ENCODE measurements at places on chromosomes 2 and 18. TPM values are rescaled to one million over a fixed set of nuclear protein-coding genes. Genes with fewer than 3 reads are reported as not detected.

The TANK gene
- 59.0 TPM for total RNA-seq

The KLHL14 gene
- total RNA-seq: 0.11 TPM

The GPR75 gene
- total RNA-seq: 3.7 TPM

The SIX3 gene
- not detected for total RNA-seq

The ASXL3 gene
- total RNA-seq: 36.7 TPM

The TMEM37 gene
- total RNA-seq: 13.6 TPM

The AGPS gene
- 43.9 TPM for total RNA-seq

The SERPINB12 gene
- total RNA-seq: not detected

The LAMA1 gene
- 99.8 TPM for total RNA-seq

The KCNF1 gene
- 0.83 TPM for total RNA-seq

The PAIP2B gene
- 10.3 TPM for total RNA-seq

- peaks cover 5% of the 10 kb centered on the region for H3K36me3 ChIP-seq
- no peak overlapping the region for H3K4me3 ChIP-seq
- H3K27ac ChIP-seq: no peak overlapping the region
- H3K4me1 ChIP-seq: no peaks in the 10 kb centered on the region
Measured at GRCh38 chr18:12479536-12479935, 71.8 kb downstream of the PRELID3A start.

GRCh38 chr2:168357797-168358472, 98.1 kb upstream of the CERS6 start:
- peaks cover 15% of the 10 kb centered on the region for H3K4me1 ChIP-seq
- no peaks in the 10 kb centered on the region for H3K27me3 ChIP-seq
- no peak overlapping the region for H3K27ac ChIP-seq
- no peak for DNase-seq

GRCh38 chr2:66840321-66841002, 405.5 kb downstream of the MEIS1 start:
- peaks cover 59% of the 10 kb centered on the region for H3K4me1 ChIP-seq
- peaks cover 5% of the 10 kb centered on the region for H3K36me3 ChIP-seq
- peak overlapping the region; percentile 100 for H3K27ac ChIP-seq
- no peak overlapping the region for H3K4me3 ChIP-seq
- DNase-seq: no peak

DNA sequence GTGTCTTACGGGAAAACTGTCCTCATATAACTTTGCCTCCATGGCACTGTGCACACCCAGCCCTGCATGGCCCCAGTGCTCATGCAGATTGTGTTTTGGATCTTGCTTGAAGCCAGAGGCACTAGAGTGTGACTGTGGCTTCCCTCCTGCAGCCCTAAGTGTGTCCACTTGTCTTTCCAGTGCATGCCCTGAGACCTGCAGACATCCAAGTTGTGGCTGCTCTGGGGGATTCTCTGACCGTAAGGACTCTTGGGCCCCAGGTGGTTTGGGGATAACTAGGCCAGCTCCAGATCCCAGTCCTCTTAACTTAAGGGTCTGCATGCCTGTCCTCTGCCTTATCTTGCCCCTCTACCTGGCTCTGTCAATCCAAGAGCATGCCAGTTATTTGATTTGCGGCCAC, 96.6 kb downstream of the PLB1 start:
- no peaks in the 10 kb centered on the region for H3K36me3 ChIP-seq
- peaks cover 1% of the 10 kb centered on the region for H3K27me3 ChIP-seq
- H3K27ac ChIP-seq: no peak overlapping the region
- H3K4me3 ChIP-seq: no peak overlapping the region
- peaks cover 14% of the 10 kb centered on the region for H3K4me1 ChIP-seq

- H3K27me3 ChIP-seq: no peaks in the 10 kb centered on the region
- H3K36me3 ChIP-seq: no peaks in the 10 kb centered on the region
- no peak overlapping the region for H3K4me3 ChIP-seq
- H3K27ac ChIP-seq: no peak overlapping the region
Measured at GRCh38 chr2:113972766-113973165, 82.9 kb downstream of the ACTR3 start.

GRCh38 chr18:37962316-37962966, 396.8 kb upstream of the CELF4 start:
- peaks cover 1% of the 10 kb centered on the region for H3K27me3 ChIP-seq
- no peak overlapping the region for H3K27ac ChIP-seq
- no peaks in the 10 kb centered on the region for H3K4me1 ChIP-seq
- no peak overlapping the region for H3K4me3 ChIP-seq
- no peak for DNase-seq
- H3K36me3 ChIP-seq: no peaks in the 10 kb centered on the region

- H3K27ac ChIP-seq: no peak overlapping the region
- no peak for DNase-seq
- H3K27me3 ChIP-seq: peaks cover 31% of the 10 kb centered on the region
- H3K36me3 ChIP-seq: no peaks in the 10 kb centered on the region
- H3K4me3 ChIP-seq: no peak overlapping the region
Measured at GRCh38 chr2:216391401-216391800, 19.1 kb upstream of the MARCHF4 start.

GRCh38 chr2:407630-408029, 119.7 kb upstream of the ALKAL2 start:
- peak; percentile 16 for DNase-seq
- H3K4me1 ChIP-seq: peaks cover 3% of the 10 kb centered on the region
- H3K36me3 ChIP-seq: no peaks in the 10 kb centered on the region
- peaks cover 46% of the 10 kb centered on the region for H3K27me3 ChIP-seq
- H3K27ac ChIP-seq: no peak overlapping the region

- no peak overlapping the region for H3K27ac ChIP-seq
- peaks cover 9% of the 10 kb centered on the region for H3K4me1 ChIP-seq
- H3K4me3 ChIP-seq: no peak overlapping the region
- DNase-seq: no peak
- H3K36me3 ChIP-seq: no peaks in the 10 kb centered on the region
Measured at GRCh38 chr2:11569636-11570035, 35.8 kb downstream of the GREB1 start.

- DNase-seq: no peak
- no peaks in the 10 kb centered on the region for H3K27me3 ChIP-seq
- no peak overlapping the region for H3K4me3 ChIP-seq
- H3K4me1 ChIP-seq: peaks cover 31% of the 10 kb centered on the region
Measured at GRCh38 chr2:109175350-109175678, 46.3 kb downstream of the SH3RF3 start.

DNA sequence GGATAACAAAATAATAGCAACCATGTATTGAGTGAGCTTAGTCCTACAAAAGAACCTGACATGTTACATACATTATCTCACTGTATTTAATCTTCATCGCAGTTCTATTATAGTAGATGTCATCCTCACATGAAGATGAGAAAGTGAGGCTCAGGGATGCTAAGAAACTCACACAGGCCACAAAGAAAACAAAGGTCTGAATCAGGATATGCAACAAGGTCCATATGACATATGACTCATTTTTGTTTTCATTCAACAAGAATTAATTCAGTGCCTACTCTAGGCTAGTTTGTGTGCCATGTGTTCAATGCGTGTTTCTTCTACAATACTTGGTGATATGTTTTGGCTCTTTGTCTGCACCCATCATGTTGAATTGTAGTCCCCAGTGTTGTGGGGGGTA, 219.7 kb upstream of the EPHA4 start:
- H3K4me3 ChIP-seq: no peak overlapping the region
- no peak overlapping the region for H3K27ac ChIP-seq
- no peaks in the 10 kb centered on the region for H3K36me3 ChIP-seq

- H3K4me1 ChIP-seq: no peaks in the 10 kb centered on the region
- H3K36me3 ChIP-seq: no peaks in the 10 kb centered on the region
- no peak overlapping the region for H3K4me3 ChIP-seq
- DNase-seq: no peak
Measured at GRCh38 chr2:83661711-83662110, 797.4 kb downstream of the SUCLG1 start.

DNA sequence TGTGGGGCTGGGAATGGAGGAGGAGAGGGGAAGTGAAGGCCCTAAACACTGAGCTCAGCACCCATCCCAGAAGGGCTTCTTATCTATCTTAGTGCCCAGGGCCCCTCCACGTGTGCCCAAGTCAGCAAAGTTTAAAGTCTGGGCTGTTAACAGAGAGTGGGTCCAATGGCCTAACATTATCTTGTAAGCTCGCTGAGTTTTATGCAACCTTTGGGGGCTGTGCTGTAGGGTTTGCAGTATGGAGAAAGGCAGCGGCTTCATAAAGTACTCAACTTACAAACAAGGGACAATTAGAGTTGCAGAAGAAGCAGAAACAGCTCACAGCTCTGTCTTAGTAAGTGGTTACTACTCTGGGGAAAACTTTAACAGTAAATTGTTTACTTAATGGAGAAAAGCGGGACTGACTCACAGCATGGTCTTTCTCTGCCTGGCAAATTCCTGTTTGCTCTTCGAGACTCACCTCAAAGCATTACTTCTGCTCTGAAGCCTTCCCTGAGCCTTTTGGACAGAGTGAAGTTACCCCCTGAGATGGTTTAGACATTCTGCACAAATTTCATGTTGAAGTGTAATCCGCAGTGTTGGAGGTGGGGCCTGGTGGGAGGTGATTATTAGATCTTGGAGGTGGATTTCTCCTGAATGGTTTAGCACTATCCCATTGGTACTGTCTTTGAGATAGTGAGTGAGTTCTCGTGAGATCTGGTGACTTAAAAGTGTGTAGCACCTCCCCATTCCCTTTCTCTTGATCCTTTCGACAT, 9.0 kb downstream of the ENOSF1 start:
- peaks cover 15% of the 10 kb centered on the region for H3K36me3 ChIP-seq
- peaks cover 4% of the 10 kb centered on the region for H3K4me1 ChIP-seq
- DNase-seq: peak; percentile 11

DNA sequence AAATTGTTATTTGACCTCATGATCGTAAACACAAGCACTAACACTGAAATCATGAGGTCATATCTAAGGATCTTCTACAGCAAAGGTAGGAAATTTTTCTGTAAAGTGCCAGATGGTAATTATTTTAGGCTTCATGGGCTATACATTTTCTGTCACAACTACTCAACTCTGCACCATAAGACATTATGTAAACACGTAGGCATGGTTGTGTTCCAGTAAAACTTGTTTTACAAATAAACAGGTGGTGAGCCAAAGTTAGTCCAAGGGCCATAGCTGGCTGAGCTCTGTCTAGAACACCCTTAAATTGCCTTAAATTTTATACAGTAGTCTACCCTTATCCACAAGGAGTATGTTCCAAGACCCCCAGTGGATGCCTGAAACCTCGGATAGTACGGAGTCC, 147.3 kb upstream of the CYP1B1 start:
- DNase-seq: no peak
- no peaks in the 10 kb centered on the region for H3K27me3 ChIP-seq
- H3K4me1 ChIP-seq: peaks cover 13% of the 10 kb centered on the region
- H3K4me3 ChIP-seq: no peak overlapping the region
- H3K36me3 ChIP-seq: no peaks in the 10 kb centered on the region

GRCh38 chr2:42907835-42908234, 115.5 kb upstream of the HAAO start:
- peak overlapping the region; percentile 95 for H3K27ac ChIP-seq
- peaks cover 34% of the 10 kb centered on the region for H3K4me1 ChIP-seq
- no peak for DNase-seq
- H3K27me3 ChIP-seq: no peaks in the 10 kb centered on the region
- H3K36me3 ChIP-seq: no peaks in the 10 kb centered on the region

- DNase-seq: no peak
- peaks cover 3% of the 10 kb centered on the region for H3K4me1 ChIP-seq
- H3K27me3 ChIP-seq: peaks cover 10% of the 10 kb centered on the region
Measured at GRCh38 chr2:56008661-56009431, 85.3 kb upstream of the EFEMP1 start.

GRCh38 chr2:177334940-177335543, 57.5 kb upstream of the AGPS start:
- peaks cover 40% of the 10 kb centered on the region for H3K4me1 ChIP-seq
- no peaks in the 10 kb centered on the region for H3K27me3 ChIP-seq
- H3K27ac ChIP-seq: peak overlapping the region; percentile 43
- no peak overlapping the region for H3K4me3 ChIP-seq
- H3K36me3 ChIP-seq: no peaks in the 10 kb centered on the region

- H3K27ac ChIP-seq: no peak overlapping the region
- H3K36me3 ChIP-seq: no peaks in the 10 kb centered on the region
- no peaks in the 10 kb centered on the region for H3K27me3 ChIP-seq
- no peak overlapping the region for H3K4me3 ChIP-seq
- DNase-seq: no peak
- H3K4me1 ChIP-seq: peaks cover 11% of the 10 kb centered on the region
Measured at GRCh38 chr18:54263904-54264336, 5.4 kb upstream of the POLI start.

DNA sequence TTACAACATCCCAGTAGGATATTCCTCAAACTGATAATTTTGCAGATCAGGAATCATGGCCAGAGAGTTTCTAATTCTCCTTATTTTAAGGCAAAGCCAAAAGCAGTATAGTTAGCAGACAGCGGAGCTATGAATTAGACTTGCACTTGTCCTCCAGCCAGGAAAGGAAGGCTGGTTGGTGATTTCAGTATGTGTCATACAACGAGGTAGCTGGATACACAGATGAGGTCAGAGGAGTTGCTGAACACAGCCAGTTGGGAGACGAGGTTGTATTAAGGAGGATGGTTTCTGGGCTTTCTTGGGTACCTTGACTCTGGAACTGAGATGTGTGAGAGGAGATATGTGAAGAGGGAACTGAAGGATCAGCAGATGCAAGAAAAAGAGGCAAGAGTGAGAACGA, 185.2 kb downstream of the SOX11 start:
- H3K27me3 ChIP-seq: no peaks in the 10 kb centered on the region
- no peak overlapping the region for H3K4me3 ChIP-seq
- DNase-seq: no peak

DNA sequence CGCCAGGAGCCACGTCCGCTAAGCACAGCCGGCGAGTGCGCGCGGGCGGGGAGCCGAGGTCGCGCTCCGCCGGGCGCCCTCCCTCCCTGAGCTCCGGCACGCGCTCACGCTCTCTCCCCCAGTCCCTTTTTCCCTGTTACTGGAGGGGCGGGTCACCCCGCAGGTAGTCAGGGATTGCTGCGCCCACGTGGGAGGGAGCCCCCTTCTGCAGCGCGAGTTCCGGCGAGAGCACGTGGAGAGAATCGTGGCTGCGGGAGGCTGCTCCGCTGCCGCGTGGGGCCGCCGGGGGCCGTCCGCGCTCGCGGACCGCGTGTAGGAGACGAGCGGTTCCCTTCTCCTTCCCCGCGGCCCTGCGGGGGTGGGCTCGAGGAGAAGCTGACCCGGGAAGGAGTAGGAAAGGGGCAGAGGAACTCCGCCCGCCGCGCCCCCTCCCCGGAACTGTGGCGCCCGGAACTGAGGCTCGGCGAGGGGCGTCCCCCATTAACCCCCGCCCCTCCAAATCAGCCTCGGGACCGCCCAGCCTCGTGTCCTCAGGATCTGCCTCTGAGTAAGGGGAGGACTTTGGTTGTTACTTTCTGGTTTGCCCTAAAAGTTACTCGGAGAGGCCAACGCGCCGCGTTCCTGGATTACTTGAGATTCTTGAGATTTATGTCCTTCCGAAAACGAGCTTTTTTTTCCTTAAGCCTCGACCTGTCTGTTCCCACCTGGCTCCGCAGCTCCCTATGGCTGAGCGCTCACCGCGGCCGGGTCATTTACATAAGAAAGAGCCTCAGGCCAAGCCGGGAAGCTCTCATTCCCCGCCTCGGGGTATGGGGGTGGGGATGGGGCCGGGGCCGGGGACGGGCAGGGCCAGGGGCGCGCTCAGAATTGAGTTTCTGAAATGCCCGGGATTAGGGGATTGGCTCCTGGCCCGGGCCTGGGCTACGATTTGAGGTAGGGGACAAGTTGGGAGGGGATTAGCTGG, 1.1 kb downstream of the HK2 start:
- H3K27ac ChIP-seq: peak overlapping the region; percentile 88
- peak overlapping the region; percentile 89 for H3K4me3 ChIP-seq
- peak; percentile 55 for DNase-seq
- H3K4me1 ChIP-seq: peaks cover 16% of the 10 kb centered on the region
- H3K27me3 ChIP-seq: peaks cover 27% of the 10 kb centered on the region

All from mesothelial cell of epicardium (in vitro differentiated cells).